ENCODE measurements at places on chromosomes 3 and 15.

GRCh38 chr3:32470362-32470761 lies 32.3 kb downstream of the CMTM6 start:
- DNase-seq = no peak

- DNase-seq = no peak
Measured at GRCh38 chr3:123655400-123655799, 70.5 kb upstream of the HACD2 start.

DNA sequence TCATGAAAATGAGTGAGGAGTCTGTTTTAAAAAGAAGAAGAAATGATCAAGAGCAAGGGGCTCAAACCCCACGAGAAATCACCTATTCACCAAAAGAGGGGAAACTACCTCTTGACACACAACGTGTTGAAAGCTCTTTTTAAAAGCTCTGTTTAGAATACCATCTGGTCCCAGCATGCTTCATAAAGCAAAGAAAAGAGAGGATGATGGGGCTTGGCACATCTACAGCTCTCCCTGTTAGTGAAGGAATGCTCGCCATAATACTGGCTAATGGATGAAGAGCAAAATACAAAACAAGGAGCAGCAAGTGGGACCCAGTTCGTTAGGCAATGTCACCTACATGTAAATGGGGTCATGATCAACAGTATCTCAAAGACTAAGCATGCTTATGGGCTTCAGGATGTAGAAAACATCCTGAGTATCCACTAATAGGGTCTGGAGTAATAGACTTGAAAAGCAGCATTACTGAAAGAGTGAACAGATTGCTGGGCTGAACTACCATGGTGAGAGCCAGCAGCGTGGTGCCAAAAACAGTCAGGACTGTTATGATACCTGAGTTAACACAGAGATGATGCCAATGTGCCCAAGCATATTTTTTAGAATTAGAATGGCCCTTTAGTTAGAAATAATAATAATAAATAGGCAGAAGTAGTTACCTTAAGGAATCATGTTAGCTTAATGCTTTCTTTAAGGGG lies 159.7 kb upstream of the POU1F1 start:
- no peak for DNase-seq

- DNase-seq = no peak
Measured at GRCh38 chr3:71497367-71497897, 86.1 kb downstream of the FOXP1 start.

- no peak for DNase-seq
Measured at GRCh38 chr3:23601091-23601822, 204.5 kb upstream of the UBE2E1 start.

- DNase-seq = no peak
Measured at GRCh38 chr15:60376677-60377095, 21.1 kb downstream of the ANXA2 start.

DNA sequence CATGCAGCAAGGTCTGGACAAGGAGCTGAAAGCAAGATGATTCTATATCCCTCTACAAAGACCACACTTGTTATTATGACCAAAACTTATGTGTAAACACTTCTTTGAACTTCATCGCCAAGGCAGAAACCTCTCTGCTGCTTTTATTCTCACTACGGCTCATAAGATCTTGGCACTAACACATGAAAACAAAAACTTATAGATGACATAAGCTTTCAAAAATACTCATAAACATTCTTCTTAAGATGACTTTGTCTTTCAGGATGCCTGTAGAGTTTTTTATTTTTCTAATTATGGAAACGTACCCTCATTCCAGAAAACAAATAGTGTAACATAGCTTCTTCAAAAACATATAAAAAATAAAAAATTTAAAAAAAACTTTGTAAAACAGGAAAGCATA lies 12.5 kb upstream of the C15orf61 start:
- DNase-seq = no peak

DNA sequence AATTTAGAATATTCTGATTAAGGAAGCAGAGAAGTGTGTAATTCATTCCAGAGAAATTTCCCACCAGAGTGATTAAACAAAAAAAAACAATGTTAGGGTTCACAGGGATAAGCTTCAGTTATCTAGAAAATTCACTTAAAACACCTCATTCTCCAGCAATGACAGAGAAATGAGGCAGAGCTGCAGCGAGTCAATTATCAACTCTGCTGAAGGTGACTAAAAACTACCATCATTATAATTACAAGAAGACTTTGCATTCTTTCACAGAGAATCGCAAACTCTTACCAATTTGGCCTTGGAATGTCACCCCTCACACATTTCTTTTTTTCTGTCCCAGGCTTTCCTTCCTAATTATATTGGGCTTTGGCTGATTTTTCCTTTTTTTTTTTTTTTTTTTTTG lies 117.1 kb downstream of the RAB11A start:
- DNase-seq = no peak

GRCh38 chr3:39150803-39151631 lies 2.4 kb downstream of the CSRNP1 start:
- peak; percentile 24 for DNase-seq

DNA sequence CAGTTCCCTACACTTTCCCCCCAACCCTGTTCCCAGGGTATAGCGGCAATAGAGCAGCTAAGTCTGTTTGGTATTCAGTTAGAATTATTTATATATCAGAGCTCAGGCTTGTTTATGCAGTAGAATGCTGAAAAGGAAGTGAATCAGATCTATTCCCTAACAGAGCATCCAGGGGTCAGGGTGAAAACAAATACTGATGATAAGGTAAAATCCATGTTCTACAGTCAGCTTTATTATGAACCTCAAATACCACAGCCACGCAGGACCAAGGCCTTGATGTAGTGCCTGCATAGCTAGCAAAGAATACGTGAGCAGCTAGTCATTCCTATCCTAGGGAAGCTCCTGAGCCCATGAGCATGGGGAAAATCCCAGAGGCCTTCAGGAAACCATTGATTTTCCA lies 229.7 kb upstream of the ICE2 start:
- no peak for DNase-seq

GRCh38 chr15:36430726-36431265 lies 148.6 kb upstream of the CDIN1 start:
- DNase-seq = no peak

DNA sequence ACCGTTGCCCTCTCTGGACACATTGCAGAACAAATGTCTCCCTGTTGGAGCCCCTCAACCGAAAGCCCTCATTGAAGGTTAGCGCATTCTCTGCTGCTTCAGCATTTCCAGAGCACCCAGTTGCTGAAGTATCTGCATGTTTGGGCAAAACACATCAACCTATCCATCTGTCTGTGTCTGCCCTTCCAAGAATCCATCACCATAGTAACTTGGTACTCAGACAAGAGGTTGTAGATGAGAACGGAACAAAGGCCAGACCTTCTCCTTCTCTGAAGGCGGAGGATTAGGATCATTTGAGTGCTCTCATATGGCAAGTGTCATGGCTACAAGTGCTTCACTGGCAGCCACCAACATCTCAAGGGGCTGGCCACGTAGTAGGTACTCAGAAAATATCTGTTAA lies 23.1 kb upstream of the RHO start:
- no peak for DNase-seq

GRCh38 chr3:135895106-135895733 lies 70.3 kb upstream of the PPP2R3A start:
- no peak for DNase-seq

- no peak for DNase-seq
Measured at GRCh38 chr3:177279118-177279815, 82.0 kb upstream of the TBL1XR1 start.

- no peak for DNase-seq
Measured at GRCh38 chr3:71495708-71496472, 87.6 kb downstream of the FOXP1 start.

GRCh38 chr3:37526511-37526910 lies 335.2 kb upstream of the CTDSPL start:
- no peak for DNase-seq

GRCh38 chr3:16654976-16655375 lies 49.8 kb upstream of the DAZL start:
- no peak for DNase-seq

GRCh38 chr3:14801031-14801430 lies 17.7 kb upstream of the FGD5 start:
- DNase-seq = no peak

- no peak for DNase-seq
Measured at GRCh38 chr3:153443961-153444360, 281.9 kb downstream of the RAP2B start.

- DNase-seq = no peak
Measured at GRCh38 chr3:39473452-39474125, 6.1 kb downstream of the MOBP start.

- DNase-seq = no peak
Measured at GRCh38 chr3:43153216-43154083, 47.6 kb upstream of the POMGNT2 start.

GRCh38 chr3:143507735-143508580 lies 340.3 kb downstream of the SLC9A9 start:
- no peak for DNase-seq

DNA sequence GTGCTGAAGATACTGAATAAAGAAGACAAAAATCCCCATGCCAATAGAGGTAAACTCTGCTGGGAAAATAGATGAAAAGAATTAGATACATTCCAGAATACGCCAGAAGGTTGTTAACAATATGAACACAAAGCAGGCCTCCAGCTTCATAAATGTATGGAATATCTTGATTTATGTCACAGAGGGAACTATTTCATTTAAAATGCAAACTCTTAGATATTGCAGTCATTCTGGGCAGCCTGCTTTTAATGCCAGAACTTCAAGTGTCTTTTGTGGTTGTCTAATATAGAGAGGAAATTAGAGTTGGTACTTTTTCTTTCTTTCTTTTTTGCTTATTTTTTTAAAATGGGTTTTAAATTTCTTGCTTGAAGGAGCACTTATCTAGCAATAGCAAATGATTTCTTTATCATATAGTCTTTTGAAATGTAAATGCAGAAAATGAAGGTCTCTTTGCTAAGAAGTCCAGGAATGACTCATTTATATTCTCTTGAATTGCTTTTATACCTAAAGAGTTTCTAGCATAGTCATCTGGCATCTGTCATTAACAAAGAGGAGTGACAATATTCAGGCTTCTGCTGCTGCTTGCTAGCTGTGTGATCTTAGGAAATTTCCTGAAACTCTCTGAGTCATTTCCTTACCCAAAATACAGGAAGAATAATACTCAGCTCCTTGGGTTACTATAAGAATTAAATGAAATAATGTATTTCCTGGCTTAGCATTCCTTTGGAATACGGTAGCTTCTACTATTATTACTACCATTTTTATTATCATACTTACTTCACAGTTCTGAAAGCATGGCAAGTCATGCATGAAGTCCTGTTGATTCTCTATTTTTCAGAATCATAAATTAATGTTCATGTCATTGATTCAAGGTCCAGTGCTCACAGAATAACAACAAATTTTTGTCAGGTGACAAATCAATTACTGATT lies 527.6 kb downstream of the DIPK2A start:
- no peak for DNase-seq

All from T-helper 1 cell (primary cell).